ENCODE measurements at places on chromosomes 3 and 15. TPM values are rescaled to one million over a fixed set of nuclear protein-coding genes. Genes with fewer than 3 reads are reported as not detected.

Gene ZNF148
- total RNA-seq = 65.2 TPM

Gene TNFAIP8L3
- 0.83 TPM for total RNA-seq

Gene MORC1
- not detected for total RNA-seq

Gene PRKCD
- total RNA-seq = 3.3 TPM

Gene SYNPR
- total RNA-seq = not detected

Gene POLR2M
- total RNA-seq = 83.0 TPM

Gene ARPIN
- total RNA-seq = 3.9 TPM

DNA sequence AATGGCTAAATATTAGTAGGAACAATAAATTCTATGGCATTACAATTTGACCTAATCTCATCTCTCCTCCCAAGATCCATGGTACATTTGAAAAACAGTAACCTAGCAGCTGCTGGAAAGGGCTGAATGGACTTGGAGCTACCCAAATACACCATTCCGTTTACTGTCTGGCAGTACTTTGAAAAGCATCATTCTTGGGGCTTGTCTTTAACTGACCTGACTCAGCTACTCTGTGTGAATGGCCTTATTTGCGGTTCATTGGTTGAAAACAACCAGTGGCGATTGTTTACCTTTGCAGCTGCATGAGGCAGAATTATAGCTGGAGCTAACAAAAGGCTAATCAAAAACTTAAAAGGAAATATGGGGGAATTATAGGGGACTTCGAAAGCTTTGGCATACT is 311.2 kb upstream of the MCTP2 start:
- no peak overlapping the region for H3K27ac ChIP-seq
- DNase-seq = no peak

GRCh38 chr3:157918402-157918801 is 187.8 kb downstream of the SHOX2 start:
- DNase-seq = no peak
- no peak overlapping the region for H3K27ac ChIP-seq
- H3K4me3 ChIP-seq = no peak overlapping the region

DNA sequence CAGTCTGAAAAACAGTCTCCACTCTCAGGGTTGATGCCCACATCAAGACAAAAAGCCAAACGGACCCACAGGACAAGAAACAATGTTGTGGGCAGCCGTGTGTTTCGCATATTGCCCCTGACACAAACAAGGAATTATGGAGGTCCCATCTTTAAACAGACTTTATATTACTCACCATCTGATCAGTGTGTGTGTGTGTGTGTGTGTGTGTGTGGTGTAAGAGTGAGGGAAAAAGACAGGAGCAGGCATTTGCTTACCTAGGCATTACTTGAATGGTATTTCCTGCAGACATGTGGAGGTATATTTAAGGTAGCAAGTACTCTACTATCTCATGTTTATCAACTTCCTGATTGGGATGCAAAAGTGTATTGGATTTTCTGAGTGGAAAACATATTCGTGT is 136.3 kb downstream of the TMCO5A start:
- DNase-seq = peak; percentile 32
- H3K27ac ChIP-seq = no peak overlapping the region
- no peak overlapping the region for H3K4me3 ChIP-seq
- H3K4me1 ChIP-seq = peaks cover 9% of the 10 kb centered on the region

DNA sequence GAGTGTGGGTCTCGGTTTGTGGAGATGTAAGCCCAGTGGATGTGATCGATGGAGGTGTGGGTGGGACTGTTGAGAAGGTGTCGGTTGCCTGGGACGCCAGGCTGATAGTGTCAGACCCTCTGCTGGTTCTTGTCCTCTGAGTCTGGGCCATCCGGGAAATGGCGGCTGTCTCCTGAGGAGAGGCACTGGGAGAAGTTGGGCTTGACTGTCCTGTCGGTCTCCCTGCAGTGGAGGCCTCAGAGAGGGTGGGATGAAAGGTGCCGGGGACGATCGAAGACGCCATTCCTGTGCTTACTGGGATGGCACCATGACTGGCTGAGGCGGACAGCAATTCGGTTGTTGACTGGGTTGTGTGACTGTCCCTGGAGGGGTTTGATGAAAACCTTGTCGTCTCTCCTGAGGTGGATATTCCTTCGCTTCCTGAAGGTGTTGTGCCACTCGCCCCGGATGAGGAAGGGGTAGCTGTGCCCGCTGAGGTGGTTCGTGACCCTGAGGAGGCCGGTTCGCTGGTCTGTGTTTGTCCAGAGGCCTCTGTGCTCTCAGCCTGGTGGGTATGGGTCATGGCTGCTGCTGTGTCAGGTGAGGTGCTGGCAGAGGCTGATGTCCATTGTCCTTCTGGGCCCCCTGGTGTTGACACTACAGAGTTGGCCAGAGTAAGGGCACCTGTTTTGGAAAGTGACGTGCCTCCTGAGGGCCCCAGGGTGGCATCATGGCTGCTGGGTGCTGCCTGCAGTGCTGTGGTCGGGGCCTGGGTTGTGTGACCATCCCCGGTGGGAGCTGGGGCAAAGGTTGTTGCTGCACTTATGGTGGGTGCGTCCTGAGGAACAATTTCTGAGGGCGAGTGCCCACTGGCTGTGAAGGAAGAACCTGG is 22.8 kb downstream of the MUC4 start:
- DNase-seq = no peak
- H3K4me1 ChIP-seq = no peaks in the 10 kb centered on the region
- H3K27me3 ChIP-seq = peaks cover 4% of the 10 kb centered on the region
- no peak overlapping the region for H3K27ac ChIP-seq
- H3K4me3 ChIP-seq = no peak overlapping the region

DNA sequence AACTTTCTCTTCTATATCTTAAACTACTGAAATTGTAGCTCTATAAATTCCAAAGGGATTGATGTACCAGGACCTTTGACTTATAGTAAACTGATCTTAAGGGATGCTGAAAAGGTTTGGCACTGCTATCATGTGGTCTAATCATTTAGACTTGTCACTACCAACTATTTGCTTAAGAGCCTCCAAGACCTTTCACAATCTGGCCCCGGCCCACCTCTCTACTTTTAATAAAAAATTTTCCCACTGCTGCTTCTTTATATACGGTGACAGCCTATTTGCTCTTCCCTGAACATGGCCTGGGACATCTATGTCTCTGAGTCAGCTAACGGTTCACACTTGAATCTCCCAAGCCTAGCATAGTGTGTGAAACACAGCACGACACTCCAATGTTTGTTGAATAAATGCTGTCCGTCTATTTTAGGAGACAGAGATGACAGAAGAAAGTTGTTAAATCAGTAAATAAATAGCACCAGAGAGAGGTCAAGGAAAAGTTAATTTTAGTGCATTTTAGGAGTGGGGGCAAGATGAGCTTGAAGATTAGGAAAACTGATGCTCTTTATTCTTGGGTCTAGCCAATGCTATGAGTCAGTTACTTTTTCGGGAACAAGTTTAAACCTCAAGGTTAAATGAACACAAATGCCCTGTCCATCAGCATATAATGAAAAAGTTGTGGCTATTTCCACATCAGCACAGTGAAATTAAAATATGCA is 212.9 kb downstream of the TIGIT start:
- no peak overlapping the region for H3K4me3 ChIP-seq
- peak; percentile 73 for DNase-seq
- no peaks in the 10 kb centered on the region for H3K27me3 ChIP-seq
- no peak overlapping the region for H3K27ac ChIP-seq

DNA sequence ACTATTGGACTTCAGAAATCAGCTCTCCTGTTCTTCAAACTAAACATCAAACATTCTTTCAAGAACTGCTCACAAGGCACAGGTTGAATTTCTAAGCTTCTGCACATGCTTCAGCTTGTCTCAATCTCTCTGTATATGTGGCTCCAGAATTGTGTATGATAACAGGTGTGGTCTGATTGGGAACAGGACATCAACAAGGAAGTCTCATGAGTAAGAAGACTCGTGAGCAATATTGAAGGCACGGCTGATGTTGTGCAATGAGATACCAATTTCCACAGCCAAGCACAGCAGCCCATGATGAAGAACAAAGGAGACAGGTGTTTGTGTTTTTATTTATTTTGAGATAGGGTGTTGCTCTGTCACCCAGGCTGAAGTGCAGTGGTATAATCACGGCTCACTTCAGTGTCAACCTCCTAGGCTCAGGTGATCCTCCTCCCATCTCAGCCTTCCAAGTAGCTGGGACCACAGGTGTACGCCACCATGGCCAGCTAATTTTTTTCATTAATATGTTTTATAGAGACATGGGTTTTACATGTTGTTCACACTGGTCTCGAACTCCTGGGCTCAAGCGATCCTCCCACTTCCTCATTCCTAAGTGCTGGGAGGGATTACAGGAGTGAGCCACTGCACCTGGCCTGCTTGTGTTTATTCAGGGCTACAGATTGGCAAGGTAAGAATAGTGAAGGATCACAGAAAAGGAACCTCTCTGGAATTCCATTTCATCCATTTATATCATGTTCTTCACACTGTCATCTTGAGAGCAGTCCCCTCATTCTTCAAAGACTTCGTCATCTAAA is 32.2 kb upstream of the ABHD17C start:
- H3K4me3 ChIP-seq = no peak overlapping the region
- H3K27me3 ChIP-seq = no peaks in the 10 kb centered on the region
- no peak for DNase-seq
- H3K36me3 ChIP-seq = no peaks in the 10 kb centered on the region

GRCh38 chr3:157418104-157418503 is 18.5 kb upstream of the PTX3 start:
- H3K4me3 ChIP-seq = no peak overlapping the region
- H3K4me1 ChIP-seq = peaks cover under 1% of the 10 kb centered on the region
- no peaks in the 10 kb centered on the region for H3K36me3 ChIP-seq
- no peaks in the 10 kb centered on the region for H3K27me3 ChIP-seq
- DNase-seq = peak; percentile 39
- H3K27ac ChIP-seq = no peak overlapping the region

GRCh38 chr3:164832216-164832615 is 246.1 kb downstream of the SI start:
- no peaks in the 10 kb centered on the region for H3K36me3 ChIP-seq
- H3K27me3 ChIP-seq = no peaks in the 10 kb centered on the region
- DNase-seq = no peak

DNA sequence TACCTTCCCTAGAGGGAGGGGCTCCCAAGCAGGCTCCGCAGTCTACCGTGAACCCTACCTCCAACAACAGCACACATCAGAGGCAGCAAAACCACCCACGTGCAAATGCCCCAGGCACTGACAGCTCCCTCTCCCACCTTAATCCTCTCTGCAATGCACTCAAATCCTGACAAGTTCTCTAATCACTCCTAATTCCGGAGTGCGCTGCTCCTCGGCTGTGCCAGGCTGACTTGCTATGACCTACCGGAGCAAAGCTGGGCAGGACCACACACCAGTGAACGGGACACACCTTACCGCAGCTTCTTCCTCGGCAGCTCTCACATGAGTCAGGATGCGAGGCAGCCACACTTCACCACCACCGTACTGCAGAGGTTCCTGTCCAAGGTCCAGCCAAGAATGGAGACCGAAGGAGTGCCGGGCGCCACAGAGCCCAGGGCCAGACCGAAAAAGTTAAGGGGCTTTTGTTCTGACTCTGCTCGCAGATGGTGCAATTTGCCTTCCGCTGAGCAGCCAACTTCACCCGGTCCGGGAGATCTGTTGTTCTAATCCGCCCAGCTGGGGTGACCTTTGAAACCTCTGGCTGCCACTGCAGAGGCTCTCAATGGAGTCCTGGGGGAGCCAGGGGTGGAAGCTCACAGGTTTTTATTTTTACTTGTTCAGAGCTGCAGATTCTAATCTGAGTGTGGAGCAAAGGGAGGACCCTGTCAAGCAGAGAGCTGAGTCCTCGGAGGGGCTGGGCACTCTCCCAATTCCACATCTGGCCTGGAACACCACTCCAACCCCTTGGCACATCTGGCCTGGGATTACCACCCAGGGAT is 84.4 kb downstream of the MYLK start:
- peaks cover 50% of the 10 kb centered on the region for H3K36me3 ChIP-seq
- H3K4me1 ChIP-seq = peaks cover 16% of the 10 kb centered on the region
- peak; percentile 56 for DNase-seq
- H3K27me3 ChIP-seq = no peaks in the 10 kb centered on the region

- H3K36me3 ChIP-seq = no peaks in the 10 kb centered on the region
- no peak overlapping the region for H3K27ac ChIP-seq
- no peak for DNase-seq
- no peaks in the 10 kb centered on the region for H3K4me1 ChIP-seq
- no peaks in the 10 kb centered on the region for H3K27me3 ChIP-seq
Observed at GRCh38 chr3:85180-85579, 111.4 kb upstream of the CHL1 start.

DNA sequence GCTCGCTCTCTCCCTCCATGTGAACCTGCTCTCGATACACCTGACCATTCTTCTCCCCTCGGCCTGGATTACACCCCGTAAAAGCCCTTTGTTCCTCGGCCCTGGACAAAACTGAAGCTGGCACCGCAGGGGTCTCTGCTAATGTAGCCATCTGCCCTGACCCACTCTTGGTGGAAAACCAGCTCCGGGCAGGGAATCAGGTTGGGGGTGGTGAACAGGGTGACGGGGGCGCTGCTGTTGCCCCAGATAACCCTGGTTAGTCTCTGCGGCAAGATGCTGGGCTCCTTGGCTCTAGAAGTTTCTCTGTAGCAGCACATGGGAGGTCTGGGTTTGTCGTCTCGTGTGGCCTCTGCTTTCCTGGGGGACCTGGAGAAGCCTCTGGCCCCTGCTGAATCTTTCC is 86.4 kb downstream of the WNT7A start:
- no peak overlapping the region for H3K27ac ChIP-seq
- H3K27me3 ChIP-seq = no peaks in the 10 kb centered on the region
- H3K4me3 ChIP-seq = no peak overlapping the region
- no peaks in the 10 kb centered on the region for H3K4me1 ChIP-seq
- no peaks in the 10 kb centered on the region for H3K36me3 ChIP-seq

DNA sequence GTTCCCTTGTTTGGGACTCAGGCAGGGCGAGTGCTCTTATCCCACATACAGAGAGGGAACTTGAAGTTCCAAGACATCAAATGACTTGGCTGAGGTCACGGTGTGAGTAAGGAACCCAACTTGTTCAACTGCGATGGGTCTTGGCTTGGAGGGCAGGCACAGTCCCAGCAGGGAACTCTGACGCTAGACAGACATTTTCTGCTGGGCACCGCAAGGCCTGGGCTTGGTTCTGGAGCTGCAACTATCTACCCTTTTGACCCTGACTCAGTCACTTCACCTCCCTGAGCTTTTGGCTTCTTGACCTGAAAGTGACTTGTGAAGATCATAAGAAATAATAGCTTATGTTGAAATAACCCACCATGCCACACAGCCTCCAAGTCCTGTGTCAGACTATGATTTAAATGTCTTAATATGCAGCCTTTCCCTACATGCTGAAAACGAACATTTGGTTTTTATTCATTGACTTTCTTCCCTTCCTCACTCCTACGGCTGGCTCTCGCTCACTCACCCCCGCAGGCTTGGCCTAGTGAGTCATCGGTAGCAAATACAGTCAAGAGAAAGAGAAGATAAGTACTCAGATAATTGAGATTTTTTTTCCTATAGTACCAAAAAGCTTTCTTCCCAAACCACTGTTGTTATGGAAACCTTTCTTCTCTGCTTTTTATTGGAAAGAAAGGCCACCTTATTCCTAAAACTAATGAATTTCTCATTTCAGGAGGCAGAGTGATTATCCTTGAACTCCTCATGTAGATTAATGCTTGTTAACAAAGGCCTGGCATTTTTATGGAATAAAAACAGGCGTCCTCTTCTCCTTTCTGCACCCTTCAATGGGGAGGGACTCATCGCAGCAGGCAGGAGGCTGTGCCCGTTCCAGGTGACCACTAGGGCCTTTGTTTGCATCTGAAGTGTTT is 178.4 kb downstream of the ATP10A start:
- peaks cover 9% of the 10 kb centered on the region for H3K36me3 ChIP-seq
- DNase-seq = peak; percentile 80
- H3K4me1 ChIP-seq = peaks cover 3% of the 10 kb centered on the region
- H3K27ac ChIP-seq = no peak overlapping the region

- H3K27ac ChIP-seq = no peak overlapping the region
- peaks cover 18% of the 10 kb centered on the region for H3K36me3 ChIP-seq
- peak; percentile 20 for DNase-seq
- no peaks in the 10 kb centered on the region for H3K27me3 ChIP-seq
- peaks cover 15% of the 10 kb centered on the region for H3K4me1 ChIP-seq
Observed at GRCh38 chr15:85141726-85142125, 160.1 kb downstream of the PDE8A start.

Measured in IMR-90 (cell line).